ENCODE measurements at places on chromosomes 6 and 20.
A peak's percentile ranks its signal among the peaks of the same experiment; 100 is the strongest.

DNA sequence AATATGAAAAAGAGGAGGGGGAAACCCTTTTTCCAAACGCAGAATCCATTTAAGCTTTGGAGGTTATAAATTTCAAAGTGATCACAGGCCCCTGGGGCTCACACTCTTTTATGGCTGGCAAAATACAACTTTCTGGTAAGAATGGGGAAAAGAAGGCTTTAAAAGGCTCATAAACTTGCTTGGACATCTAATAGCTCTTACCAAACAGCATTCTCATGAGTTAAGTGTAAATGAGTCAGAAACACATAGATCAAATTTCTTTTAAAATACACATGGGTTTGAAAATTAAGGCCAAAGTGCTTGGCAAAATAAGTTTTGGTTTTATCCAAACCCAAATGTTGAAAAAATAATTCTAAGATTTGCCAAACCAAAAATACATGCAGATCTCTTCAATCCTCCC lies 154.6 kb downstream of the SOBP start:
- no peak for DNase-seq

GRCh38 chr6:89997456-89998445 lies 103.5 kb downstream of the GJA10 start:
- no peak for DNase-seq

DNA sequence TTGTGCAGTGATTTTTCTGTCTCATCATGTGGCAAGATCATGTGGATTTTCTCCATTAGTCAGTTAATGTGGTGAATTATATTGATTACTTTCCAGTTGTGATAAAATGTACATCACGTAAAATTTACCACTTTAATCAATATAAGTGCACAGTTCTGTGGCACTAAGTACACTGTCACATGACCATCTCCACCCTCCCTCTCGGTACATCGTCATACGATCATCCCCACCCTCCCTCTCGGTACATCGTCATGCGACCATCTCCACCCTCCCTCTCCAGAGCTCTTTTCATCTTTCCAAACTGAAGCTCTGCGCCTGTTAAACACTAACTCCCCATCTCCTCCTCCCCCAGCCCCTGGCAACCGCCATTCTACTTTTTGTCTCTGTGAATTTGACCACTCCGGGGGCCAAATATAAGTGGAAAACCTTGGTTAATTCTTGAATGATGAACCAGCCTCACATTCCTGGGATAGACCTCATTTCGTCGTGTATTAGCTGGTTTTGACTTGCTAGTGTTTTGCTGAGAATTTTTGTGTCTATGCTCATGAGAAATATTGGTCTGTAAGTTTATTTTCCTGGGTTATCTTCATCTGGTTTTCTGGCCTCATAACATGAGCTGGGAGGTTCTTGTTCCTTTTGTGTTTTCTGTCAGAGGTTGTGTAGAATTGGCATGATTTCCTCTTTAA lies 10.8 kb downstream of the NTSR1 start:
- DNase-seq: no peak

GRCh38 chr6:6518631-6519427 lies 69.7 kb upstream of the LY86 start:
- DNase-seq: no peak

- no peak for DNase-seq
These were observed 147.5 kb downstream of the BCAS1 start for GRCh38 chr20:53922901-53923314.

DNA sequence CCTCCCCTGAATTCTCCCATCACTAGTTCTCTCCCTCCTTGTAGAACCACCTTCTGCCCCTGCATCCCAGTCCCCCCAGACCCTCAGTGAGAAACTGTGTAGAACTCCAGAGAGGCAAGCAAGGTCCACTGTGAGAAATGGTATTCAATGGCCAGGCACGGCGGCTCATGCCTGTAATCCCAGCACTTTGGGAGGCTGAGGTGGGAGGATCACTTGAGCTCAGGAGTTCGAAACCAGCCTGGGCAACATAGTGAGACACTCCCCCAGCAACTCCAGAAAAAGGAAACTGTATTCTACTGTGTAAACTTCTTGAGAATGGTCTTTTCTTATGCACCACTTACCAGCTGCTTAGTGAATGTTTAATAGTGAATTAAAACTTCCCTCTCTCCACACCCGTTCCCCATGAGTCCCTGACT lies 8.2 kb upstream of the CD83 start:
- DNase-seq: no peak

DNA sequence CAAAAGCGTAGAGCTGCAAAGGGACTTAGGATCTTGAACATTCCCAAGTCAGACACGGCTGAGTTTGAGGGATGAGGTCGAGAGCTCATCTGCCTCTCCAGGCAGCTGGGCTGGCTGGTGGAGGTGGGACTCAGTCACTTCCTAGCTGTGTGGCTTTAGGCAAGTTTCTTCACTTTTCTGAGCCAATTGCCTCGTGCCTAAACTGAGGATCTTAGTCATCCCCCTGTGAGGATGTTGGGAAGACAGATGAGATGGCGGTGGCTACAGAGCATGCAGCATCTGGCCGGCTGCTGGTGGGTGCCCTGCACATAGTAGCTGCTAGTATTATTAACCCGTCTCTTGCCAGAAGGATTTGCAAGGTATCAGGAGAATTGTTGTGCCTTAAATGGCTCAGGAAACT lies 27.5 kb downstream of the TFAP2C start:
- DNase-seq: no peak

- DNase-seq: no peak
These were observed 62.0 kb upstream of the CD93 start for GRCh38 chr20:23147964-23148730.

- no peak for DNase-seq
These were observed 203.9 kb downstream of the TBXT start for GRCh38 chr6:165963750-165964149.

- no peak for DNase-seq
These were observed 20.1 kb downstream of the JAG1 start for GRCh38 chr20:10653599-10654249.

DNA sequence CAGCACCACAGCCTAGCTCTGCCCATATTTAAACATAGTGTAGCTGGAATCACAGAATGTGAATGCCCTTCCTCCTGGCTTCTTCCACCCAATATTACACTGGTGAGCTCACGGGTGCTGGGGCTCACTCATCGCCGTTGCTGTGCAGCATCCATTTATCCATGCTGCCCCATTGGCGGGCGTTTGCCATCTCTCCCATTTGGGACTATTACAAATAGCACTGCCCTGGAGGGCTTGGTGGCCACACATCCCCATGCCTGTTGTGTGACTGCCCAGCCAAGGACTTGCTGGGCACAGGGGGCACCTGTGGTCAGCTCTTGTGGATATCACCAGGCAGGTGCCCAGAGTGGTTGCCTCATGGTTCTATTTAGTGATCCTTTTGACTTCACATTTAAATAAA lies 54.5 kb upstream of the ENTPD6 start:
- DNase-seq: no peak

DNA sequence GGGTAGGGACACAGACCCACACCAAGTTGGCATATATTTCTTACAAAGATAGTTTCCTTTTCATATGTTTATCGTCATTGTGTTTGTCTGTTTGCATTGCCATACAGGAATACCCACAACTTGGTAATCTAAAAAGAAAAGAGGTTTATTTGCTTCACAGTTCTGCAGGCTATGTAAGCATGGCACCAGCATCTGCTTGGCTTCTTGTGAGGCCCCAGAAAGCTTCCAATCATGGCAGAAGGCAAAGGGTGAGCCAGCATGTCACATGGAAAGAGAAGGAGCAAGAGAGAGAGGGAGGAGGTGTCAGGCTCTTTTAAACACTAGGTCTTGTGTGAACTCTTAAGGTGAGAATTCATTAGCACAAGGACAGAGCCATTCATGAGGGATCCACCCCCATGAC lies 52.5 kb downstream of the CCN2 start:
- no peak for DNase-seq

GRCh38 chr6:154598399-154598798 lies 87.9 kb upstream of the CNKSR3 start:
- DNase-seq: no peak

- DNase-seq: no peak
These were observed 1.2 kb downstream of the DDR1 start for GRCh38 chr6:30885481-30885998.

- DNase-seq: peak; percentile 11
These were observed 86.6 kb upstream of the TPD52L1 start for GRCh38 chr6:125066964-125067363.

DNA sequence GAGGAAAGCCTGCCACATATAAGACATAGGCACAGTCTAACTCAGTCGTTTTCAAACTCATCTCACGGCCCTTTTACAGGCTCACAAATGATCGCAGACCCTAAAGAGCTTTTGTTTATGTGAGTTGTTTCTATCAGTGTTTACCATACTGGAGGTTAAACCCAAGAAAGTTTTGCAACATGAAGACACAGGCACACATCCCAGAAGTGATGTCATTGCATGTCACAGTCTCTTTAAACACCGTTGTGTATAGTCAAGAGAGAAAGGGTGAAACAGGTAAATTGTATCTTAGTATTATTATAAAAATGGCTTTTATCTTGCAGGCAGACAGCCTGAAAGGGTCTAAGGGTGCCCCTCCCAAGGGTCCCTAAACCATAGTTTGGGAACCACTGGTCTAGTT lies 96.7 kb downstream of the BACH2 start:
- DNase-seq: no peak

GRCh38 chr6:156731396-156731795 lies 45.8 kb upstream of the ARID1B start:
- DNase-seq: no peak

DNA sequence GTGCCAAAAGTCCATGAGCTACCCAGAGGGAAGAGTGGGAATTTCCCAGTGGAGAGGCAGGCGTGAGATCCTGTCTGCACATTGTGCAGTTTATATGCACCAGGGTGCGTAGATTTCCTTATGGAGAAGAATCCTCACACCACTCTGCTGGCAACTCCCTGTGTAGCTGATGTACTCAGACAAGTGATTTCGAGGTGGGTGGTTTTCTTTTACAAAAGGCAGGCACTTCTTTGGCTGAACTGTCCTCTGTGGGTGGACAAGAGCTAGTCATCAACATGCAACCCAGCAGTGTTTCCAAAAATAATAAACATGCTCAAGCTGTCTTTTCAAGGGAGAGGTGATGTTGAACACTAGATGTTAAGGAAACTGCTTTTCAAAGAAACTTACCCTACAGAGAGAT lies 121.7 kb upstream of the NXT1 start:
- DNase-seq: no peak

DNA sequence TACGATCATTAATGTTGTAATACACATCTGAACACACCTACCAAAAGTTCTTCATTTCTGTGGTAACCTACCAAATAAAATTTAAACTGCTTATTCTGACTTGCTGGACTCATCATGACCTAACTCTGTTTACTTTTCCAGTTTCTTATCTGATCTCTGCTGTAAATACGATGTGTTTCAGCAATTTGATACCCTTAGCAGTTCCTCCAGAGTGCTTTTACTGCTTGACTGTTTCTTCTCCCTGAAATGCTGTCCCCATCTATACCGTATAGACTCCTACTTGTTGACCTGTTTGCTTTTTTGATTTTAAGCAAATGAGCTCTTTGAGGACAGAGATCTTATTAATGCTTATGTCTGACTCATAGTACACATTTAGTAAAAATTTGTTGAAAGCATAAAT lies 119.5 kb downstream of the SCAF8 start:
- DNase-seq: no peak

- no peak for DNase-seq
These were observed 93.4 kb upstream of the NHSL1 start for GRCh38 chr6:138592749-138593123.

- peak; percentile 32 for DNase-seq
These were observed 868 bp upstream of the SLC2A4RG start for GRCh38 chr20:63738687-63739129.

GRCh38 chr6:35305117-35305516 lies 7.5 kb downstream of the DEF6 start:
- DNase-seq: peak; percentile 18

DNA sequence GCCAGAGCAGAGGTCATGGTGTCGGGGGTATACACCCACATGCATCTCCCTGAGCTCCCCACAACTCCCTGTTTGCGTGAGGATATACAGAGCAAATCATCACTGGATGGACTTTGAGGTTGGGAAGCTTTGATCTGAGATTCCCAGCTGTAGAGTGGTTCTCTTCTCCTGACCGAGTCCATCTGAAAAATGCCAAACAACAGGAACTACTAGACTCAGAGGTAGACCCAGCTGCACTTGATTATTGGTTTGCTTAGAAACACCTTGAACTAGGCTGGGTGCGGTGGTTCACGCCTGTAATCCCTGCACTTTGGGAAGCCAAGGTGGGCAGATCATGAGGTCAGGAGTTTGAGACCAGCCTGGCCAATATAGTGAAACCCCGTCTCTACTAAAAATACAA lies 125.0 kb downstream of the UNC5CL start:
- DNase-seq: no peak

DNA sequence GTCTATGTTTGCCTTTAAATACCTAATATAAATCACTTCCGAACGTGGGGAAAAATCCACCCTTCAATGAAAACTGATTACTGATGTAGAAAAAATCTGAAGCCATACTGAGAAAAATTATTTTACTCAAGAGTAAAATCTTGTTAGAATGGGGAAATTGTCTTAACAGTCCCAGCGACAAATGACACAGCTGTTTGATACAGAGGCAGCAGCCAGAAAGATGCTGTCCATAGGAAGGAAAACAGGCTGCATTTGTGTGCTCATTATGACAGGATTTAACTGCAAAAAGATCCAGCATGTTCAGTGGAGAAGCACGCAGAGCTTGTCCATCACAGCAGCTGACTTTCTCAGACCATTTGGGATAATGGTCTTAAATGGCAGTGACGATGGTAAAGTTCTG lies 443.0 kb downstream of the TFAP2B start:
- DNase-seq: no peak

GRCh38 chr6:90421666-90422065 lies 125.0 kb upstream of the BACH2 start:
- DNase-seq: no peak

GRCh38 chr20:19253916-19254820 lies 41.7 kb downstream of the SLC24A3 start:
- DNase-seq: no peak

GRCh38 chr20:49431329-49431728 lies 51.1 kb downstream of the KCNB1 start:
- DNase-seq: no peak

DNA sequence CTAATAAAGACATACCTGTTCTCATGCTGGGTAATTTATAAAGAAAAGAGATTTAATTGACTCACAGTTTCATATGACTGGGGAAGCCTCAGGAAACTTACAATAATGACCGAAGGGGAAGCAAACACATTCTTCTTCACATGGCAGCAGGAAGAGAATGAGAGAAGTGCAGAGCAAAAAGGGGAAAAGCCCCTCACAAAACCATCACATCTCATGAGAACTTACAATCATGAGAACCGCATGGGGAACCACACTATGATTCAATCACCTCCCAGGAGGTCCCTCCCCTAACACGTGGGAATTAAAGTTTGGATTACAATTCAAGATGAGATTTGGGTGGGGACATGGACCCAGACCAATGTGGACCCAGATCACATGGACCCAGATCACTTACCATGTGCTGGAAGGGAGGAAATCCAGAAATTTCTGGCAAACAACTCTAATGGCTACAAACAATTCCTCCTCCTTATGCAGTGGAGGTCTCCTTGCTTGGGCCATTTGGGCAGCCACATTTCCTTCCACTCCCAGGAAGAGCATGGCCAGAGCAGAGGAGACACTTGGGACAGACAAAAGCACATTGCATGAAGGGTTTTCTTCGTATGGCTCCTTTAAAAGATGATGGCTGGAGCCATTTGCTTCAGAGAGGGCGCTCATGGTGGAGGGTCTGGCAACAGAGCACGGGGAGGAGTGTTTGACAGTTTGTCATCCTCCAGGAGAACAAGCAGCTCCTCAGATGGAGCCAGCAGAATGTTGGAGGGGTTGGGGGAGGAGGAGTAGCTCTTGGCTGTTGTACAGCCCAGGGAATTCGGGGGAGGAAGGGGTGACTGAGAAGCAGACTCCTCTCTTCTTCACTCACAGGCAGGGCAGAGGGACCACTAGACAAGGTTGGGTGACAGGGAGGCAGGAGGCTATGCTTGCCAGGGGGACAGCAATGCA lies 30.4 kb downstream of the SERPINB9 start:
- DNase-seq: no peak
